ENCODE measurements at places on chromosomes 2 and 18. TPM values are rescaled to one million over a fixed set of nuclear protein-coding genes. Genes with fewer than 3 reads are reported as not detected.

DNA sequence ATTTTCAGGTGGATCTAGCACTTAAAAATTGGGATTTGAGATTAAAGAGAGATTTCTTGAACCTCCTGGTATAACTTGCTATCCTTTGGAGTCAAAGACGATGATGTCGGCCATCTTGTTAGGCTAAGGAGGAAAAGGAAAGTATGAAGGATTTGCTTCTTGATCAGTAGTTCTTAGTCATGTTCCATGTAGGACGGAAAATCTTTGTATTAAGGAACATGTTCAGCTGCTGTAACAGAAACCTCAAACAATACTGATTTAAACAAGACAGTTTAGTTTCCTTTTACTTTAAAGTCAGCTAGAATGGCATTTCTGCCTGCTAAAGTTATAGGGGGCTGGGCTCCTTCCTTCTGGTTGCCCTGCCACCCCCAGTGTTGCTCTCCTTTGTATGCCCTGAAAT, 56.4 kb upstream of the MGAT5 start:
- DNase-seq = no peak
- H3K27me3 ChIP-seq = no peaks in the 10 kb centered on the region
- H3K4me3 ChIP-seq = no peak overlapping the region
- peaks cover 80% of the 10 kb centered on the region for H3K4me1 ChIP-seq
- H3K27ac ChIP-seq = no peak overlapping the region

CCDC85A gene
- not detected for total RNA-seq

- no peaks in the 10 kb centered on the region for H3K27me3 ChIP-seq
- H3K4me3 ChIP-seq = no peak overlapping the region
- H3K4me1 ChIP-seq = no peaks in the 10 kb centered on the region
- DNase-seq = no peak
- no peak overlapping the region for H3K27ac ChIP-seq
- peaks cover 95% of the 10 kb centered on the region for H3K36me3 ChIP-seq
Measured at GRCh38 chr2:190973726-190974628, 40.0 kb downstream of the STAT1 start.

- no peak overlapping the region for H3K4me3 ChIP-seq
- H3K27ac ChIP-seq = no peak overlapping the region
- no peaks in the 10 kb centered on the region for H3K36me3 ChIP-seq
- no peaks in the 10 kb centered on the region for H3K4me1 ChIP-seq
- H3K27me3 ChIP-seq = peaks cover 5% of the 10 kb centered on the region
Measured at GRCh38 chr2:158948964-158949699, 19.3 kb upstream of the TANC1 start.

- peaks cover 82% of the 10 kb centered on the region for H3K4me1 ChIP-seq
- H3K27ac ChIP-seq = no peak overlapping the region
- H3K4me3 ChIP-seq = no peak overlapping the region
- no peaks in the 10 kb centered on the region for H3K27me3 ChIP-seq
- H3K36me3 ChIP-seq = peaks cover 8% of the 10 kb centered on the region
Measured at GRCh38 chr2:47870641-47871540, 35.4 kb downstream of the FBXO11 start.

PGAP1 gene
- 7.4 TPM for total RNA-seq

GRCh38 chr2:169961911-169962310, 134.7 kb downstream of the UBR3 start:
- H3K27ac ChIP-seq = no peak overlapping the region
- no peak for DNase-seq
- H3K4me3 ChIP-seq = no peak overlapping the region
- H3K27me3 ChIP-seq = no peaks in the 10 kb centered on the region
- peaks cover 13% of the 10 kb centered on the region for H3K36me3 ChIP-seq

GRCh38 chr2:95386031-95386430, 16.5 kb upstream of the FAHD2A start:
- no peak for DNase-seq
- no peaks in the 10 kb centered on the region for H3K4me1 ChIP-seq
- H3K27ac ChIP-seq = no peak overlapping the region
- no peaks in the 10 kb centered on the region for H3K36me3 ChIP-seq
- no peaks in the 10 kb centered on the region for H3K27me3 ChIP-seq

ABCA12 gene
- total RNA-seq = not detected

All from CD4-positive, alpha-beta memory T cell (primary cell).